D721Med (cell line): ENCODE measurements at places on chromosomes 5 and 9.

DNA sequence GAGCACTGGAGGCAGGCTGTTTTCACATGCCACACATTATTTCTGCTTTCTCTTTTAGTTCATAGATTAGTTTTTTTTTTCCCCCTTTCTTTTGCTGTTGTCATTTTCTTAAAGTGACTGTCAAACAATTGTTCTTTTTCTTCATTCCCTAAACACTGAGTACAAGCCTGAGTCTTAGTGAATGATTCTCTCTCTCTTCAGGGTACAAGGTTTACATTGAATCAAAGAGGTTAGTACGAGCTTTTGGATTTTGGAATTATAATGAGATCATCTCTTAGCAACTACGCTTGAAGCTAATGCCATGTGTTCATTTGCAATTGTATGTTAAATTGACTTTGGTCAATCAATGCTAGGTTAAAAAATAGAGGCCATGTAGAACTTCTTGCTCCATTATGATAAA, 125.1 kb downstream of the CMYA5 start:
- DNase-seq = no peak

GRCh38 chr5:131684051-131684450, 49.0 kb upstream of the RAPGEF6 start:
- DNase-seq = no peak

- DNase-seq = no peak
Observed at GRCh38 chr5:2149195-2149539, 266.4 kb upstream of the IRX4 start.

DNA sequence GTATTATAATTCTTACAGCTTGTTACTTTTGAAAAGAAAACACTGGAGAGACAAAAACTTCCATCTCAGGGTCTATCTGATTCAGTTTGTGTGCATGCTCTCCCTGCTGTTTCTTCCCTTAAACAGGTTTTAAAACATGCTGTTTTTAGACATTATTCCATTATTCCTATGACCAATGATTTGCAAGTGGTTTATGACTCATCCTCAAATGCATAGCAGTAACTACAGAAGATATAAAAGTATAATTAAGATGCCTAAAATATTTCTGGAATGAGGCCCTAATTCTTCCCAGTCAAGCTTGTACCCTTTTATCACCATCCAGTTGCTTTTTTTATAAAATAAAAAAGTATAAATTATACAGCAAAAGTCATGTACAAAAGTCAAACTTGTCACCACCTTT, 3.7 kb downstream of the DTWD2 start:
- no peak for DNase-seq

GRCh38 chr9:129523943-129524581, 96.8 kb downstream of the C9orf50 start:
- DNase-seq = no peak

DNA sequence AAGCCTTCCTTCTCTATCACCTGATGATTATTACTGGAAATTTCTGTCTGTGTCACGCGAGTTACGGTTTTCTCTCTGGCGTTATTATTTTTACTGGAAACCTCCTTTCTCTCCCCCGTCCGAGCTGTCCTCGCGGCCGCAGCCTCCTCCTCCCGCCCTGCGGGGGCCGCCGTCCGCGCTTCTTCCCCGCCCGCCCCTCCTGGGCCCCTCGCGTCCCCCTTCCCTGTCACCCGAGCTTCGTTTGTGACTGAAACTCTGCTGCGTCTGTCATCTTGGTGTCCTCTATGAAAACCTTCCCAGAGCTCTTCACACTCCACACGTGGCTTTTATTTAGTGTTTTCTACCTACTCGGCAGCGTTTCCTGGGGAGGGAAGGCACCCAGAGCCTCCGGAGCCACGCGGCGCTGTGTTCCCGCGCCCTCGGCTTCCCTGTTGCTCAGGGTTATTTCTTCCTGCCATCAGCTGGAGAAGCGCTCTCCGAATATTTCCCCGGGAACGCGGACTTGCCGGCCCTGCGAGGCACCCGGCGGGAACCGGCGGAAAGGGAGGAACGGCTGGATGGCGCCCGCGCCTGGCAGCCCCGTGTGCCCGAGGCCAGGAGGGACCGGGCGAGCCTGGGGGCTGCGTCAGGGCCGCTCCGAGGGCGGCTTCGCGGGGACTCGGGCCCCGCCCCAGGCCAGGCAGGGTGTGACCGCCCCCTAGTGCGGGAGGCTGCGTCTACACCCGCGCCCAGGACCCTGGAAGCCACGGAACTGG, 33.9 kb downstream of the TRIP13 start:
- no peak for DNase-seq

- no peak for DNase-seq
Observed at GRCh38 chr9:107559494-107560086, 70.0 kb upstream of the KLF4 start.

GRCh38 chr9:34203275-34203991, 24.6 kb downstream of the UBAP1 start:
- no peak for DNase-seq
